Neuronal stem cell (in vitro differentiated cells): ENCODE measurements at places on chromosomes 13 and 19.

- DNase-seq: no peak
- H3K27ac ChIP-seq: no peak overlapping the region
- H3K4me1 ChIP-seq: no peaks in the 10 kb centered on the region
- no peak overlapping the region for H3K4me3 ChIP-seq
- H3K27me3 ChIP-seq: no peaks in the 10 kb centered on the region
Observed at GRCh38 chr13:22357132-22357531, 686.3 kb downstream of the FGF9 start.

DNA sequence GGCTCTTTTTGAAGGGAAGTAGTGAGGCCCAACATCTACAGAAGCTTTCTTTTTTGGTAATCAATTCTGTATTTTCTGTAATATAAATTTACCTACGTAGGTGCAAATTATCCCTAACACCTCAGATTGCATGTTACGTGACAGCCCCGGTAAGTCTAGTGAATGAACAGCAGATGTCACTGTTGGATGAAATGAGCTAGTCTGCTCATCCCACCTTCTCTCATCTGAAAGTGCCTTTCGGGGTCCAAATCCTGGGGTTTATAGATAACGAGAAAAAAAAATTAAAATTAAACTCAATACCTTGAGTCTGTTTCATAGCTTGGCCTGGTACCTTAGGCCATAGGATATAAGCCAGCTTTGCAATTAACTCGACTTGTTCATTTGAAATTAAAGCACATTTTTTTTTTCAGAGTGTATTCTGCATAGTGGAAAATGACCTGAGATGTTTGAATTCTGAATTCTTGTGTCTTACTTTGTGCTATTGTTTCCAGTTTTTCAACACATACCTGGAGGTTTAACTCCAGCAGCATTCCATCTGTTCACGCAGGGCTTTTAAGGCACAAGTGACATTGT, 548.2 kb downstream of the GPC5 start:
- no peaks in the 10 kb centered on the region for H3K36me3 ChIP-seq
- DNase-seq: peak; percentile 26
- no peaks in the 10 kb centered on the region for H3K4me1 ChIP-seq
- no peaks in the 10 kb centered on the region for H3K27me3 ChIP-seq
- no peak overlapping the region for H3K27ac ChIP-seq

- no peak overlapping the region for H3K4me3 ChIP-seq
- H3K27ac ChIP-seq: no peak overlapping the region
- H3K27me3 ChIP-seq: no peaks in the 10 kb centered on the region
- H3K36me3 ChIP-seq: no peaks in the 10 kb centered on the region
- DNase-seq: no peak
- H3K4me1 ChIP-seq: peaks cover 18% of the 10 kb centered on the region
Observed at GRCh38 chr19:46616631-46617322, 8.1 kb downstream of the PTGIR start.

- H3K27ac ChIP-seq: no peak overlapping the region
- no peak overlapping the region for H3K4me3 ChIP-seq
- no peaks in the 10 kb centered on the region for H3K4me1 ChIP-seq
- H3K27me3 ChIP-seq: peaks cover 5% of the 10 kb centered on the region
- no peak for DNase-seq
- H3K36me3 ChIP-seq: no peaks in the 10 kb centered on the region
Observed at GRCh38 chr13:111387026-111387871, 66.8 kb downstream of the TEX29 start.

GRCh38 chr19:41531438-41532311, 44.3 kb upstream of the CEACAM21 start:
- DNase-seq: no peak
- no peak overlapping the region for H3K4me3 ChIP-seq
- H3K4me1 ChIP-seq: peaks cover 11% of the 10 kb centered on the region
- H3K27me3 ChIP-seq: peaks cover 17% of the 10 kb centered on the region
- no peaks in the 10 kb centered on the region for H3K36me3 ChIP-seq
- no peak overlapping the region for H3K27ac ChIP-seq
